ENCODE measurements at places on chromosomes 2 and 18.

- peak; percentile 16 for DNase-seq
These were observed 125.6 kb downstream of the GRB14 start for GRCh38 chr2:164495491-164496223.

- no peak for DNase-seq
These were observed 138.7 kb downstream of the DOK6 start for GRCh38 chr18:69539404-69539803.

GRCh38 chr2:49288902-49289700, 134.8 kb upstream of the FSHR start:
- DNase-seq: no peak

DNA sequence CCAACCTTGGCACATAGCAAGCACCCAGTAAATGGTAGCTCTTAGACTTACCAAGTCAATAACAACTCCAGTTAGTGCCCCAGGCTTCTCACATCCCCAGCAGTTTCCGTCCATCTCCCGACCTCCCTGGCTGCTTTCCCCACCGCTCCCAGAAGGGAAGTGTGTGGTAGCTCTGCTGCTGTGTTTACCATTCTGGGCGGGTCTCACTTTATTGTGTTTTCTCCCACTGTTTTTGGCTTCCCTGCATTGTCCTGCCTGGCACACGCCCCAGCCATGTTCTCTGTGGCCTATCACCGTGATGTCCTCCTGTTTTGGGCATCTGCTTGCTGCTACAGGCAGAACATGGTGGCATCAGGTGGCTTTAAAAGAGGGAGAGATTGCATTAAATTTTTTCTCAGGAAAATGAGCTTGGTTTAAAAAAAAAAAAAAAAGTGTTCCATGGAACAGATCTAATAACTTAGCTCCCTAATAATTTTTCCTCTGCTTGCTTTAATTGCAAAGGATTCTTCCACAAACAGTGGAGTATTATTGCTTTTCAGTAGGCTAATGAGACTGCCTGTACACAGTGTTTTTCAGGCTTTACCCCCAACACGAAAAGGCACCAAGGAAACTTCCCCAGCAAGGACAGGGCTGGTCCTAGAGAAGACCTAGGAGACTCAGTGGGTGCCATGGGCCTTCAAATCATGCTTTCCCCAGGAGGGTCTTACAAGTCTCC, 8.0 kb upstream of the COX7A2L start:
- no peak for DNase-seq

DNA sequence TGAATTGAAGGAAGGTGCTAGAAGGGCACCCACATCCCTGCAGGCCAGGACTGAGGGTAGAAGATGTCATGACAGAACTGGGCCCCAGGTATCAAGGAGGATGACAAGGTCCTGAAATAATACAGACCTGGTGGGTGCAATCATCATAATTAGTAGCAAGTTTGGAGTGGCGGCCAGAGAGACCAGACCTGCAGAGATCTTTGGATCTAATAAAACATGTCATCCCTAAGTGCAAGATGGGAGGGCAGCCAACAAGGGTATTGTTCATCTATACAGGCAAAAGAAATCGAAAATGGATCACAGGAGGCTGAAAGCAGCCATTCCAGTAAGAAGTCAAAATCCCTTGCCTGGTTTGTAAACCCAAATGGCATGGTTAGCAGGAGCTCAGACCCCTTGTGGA, 111.3 kb upstream of the BOD1L2 start:
- DNase-seq: no peak

- DNase-seq: peak; percentile 39
These were observed 146.6 kb downstream of the ERBB4 start for GRCh38 chr2:212392043-212392442.

DNA sequence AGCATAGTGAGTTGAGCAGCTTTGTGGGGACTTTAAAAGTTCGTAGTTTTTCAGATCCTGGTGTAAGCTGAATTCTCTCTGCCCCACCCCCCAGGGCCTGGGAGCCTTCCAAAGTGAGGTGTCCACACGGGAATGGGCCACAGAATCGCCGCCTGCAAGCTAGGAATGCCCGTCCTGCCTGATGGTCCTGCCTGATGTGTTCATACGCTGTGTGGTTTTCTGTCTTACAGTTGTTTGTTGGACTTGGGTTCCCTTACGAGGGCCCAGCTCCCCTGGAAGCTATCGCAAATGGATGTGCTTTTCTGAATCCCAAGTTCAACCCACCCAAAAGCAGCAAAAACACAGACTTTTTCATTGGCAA, 158.7 kb downstream of the MGAT5 start:
- no peak for DNase-seq

GRCh38 chr2:212186166-212186565, 352.4 kb downstream of the ERBB4 start:
- DNase-seq: no peak

GRCh38 chr18:23504720-23505119, 1.4 kb downstream of the RMC1 start:
- DNase-seq: no peak

- peak; percentile 82 for DNase-seq
These were observed 347.4 kb downstream of the PARD3B start for GRCh38 chr2:204892506-204893255.
